Motor neuron (in vitro differentiated cells): ENCODE measurements at places on chromosomes 3 and 15. TPM values are rescaled to one million over a fixed set of nuclear protein-coding genes. Genes with fewer than 3 reads are reported as not detected.

Gene SLC25A26
- 17.7 and 20.6 TPM in 2 replicates for total RNA-seq

Gene CPLX3
- total RNA-seq: 0.38 and 1.3 TPM in 2 replicates

Gene LRRIQ4
- total RNA-seq: 0.21 TPM in 1 of 2 replicates, not detected in the other

Gene KBTBD8
- total RNA-seq: 4.4 and 5.0 TPM in 2 replicates

Gene SNURF
- 20.2 and 36.6 TPM in 2 replicates for total RNA-seq

Gene ZPLD1
- total RNA-seq: 0.16 TPM in 1 of 2 replicates, not detected in the other

Gene DAG1
- 23.6 and 24.6 TPM in 2 replicates for total RNA-seq

GRCh38 chr3:175338775-175339535, 479.8 kb downstream of the NAALADL2 start:
- ATAC-seq: peak; percentile 77

- ATAC-seq: no peak
These were observed 2.3 kb upstream of the TGFBR2 start for GRCh38 chr3:30604093-30604492.

DNA sequence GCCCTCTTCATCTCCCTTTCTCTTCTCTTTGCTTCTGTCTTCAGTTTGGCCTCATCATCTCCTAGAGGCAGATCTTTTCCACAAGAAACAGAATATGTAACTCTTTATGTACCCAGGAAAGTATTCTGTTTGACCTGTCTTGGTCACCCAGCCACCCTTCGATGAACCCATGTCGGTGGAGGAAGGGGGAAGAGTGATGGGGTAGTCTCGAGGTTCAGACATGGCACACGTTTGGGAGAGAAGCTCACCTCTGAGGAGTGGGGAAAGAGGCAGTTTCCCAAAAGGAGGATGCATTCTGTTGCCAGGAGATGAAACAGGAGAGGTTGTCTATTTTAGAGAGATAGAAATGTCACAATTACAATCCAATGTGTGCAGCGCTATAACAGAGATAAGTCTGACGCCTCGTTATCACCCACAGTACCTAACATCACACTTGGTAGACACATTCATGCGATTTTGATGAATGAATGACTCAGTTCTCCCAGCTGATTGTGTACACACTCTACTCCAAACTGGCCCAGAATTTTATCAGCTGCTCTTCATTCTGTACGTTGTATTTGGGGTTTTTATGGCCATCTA, 722 bp upstream of the CCDC50 start:
- ATAC-seq: no peak

DNA sequence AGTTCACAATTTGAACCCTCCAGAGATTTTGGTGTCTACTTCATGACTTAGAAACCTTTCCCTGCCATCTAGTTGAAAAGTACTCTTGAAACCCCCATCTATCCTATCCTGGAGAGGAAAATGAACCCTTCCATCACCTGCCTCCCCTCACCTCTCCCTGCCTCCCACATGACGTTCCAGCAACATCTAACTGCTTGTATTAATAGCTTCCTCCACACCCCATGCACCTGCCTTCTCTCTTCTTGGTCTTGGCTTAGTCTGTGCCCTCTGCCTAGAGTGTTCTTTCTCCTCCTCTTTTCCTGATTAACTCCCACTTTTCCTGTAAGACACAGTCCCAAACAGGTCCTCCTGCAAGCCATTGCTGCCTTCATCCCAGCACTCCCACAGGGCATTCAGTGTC, 107.8 kb downstream of the LIPC start:
- no peak for ATAC-seq

DNA sequence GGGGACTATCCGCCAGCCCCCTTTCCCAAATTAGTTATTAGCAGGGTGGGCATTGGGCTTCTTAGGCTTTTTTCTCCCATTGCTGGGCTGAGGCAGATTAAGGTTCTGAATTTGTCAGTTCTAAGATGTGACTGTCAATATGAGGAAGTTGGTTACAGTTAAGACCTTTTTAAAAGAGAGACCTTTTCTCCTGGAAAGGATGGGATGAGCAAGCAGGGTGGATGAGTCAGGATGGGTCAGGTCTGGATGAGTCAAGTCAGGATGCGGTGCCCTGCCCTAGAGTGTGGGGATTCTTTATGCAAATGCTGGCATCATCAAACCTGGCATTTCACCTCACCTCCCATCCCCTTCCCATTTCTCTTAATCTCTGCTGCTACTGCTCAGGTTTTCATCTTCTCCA, 1.9 kb downstream of the AEN start:
- ATAC-seq: peak; percentile 14

DNA sequence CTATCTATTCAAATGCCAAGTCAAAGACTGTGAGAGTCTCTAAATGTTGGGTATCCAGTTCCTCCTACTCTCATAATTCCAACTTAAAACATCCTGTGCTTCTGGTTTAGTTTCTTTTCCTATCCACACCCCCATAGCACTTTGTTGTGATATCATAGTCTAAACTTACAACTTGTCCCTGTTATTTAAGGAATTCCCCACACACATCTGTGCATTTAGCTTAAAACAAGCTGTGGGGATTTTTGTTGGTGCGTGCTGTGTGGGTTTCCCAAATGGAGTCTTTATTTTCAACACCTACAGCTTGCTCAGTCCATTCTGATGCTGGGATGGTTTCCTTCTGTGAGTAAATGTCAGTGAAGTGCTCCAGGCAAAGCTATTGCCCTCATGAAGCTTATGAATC, 167.3 kb downstream of the GMNC start:
- ATAC-seq: no peak

GRCh38 chr3:123303976-123304560, 102.3 kb downstream of the SEC22A start:
- ATAC-seq: no peak

DNA sequence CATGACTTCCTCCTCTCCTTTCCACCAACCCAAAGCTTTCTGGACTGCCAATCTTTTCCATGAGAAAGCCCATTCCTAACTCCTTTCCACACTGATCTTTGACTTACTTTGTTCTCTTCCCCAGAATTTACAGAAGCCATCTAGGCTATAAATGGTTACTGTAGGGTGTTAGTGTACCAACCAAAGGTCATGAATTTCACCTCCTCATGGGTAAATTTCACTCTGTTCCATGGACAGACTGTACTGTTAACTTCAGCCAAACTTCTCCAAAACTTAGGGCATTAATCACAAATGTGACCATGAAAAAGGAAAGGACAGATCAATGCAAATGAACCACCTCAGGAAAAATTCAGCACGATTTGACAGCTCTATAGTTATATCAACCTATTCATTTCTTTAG, 54.9 kb downstream of the ATOSA start:
- ATAC-seq: no peak

DNA sequence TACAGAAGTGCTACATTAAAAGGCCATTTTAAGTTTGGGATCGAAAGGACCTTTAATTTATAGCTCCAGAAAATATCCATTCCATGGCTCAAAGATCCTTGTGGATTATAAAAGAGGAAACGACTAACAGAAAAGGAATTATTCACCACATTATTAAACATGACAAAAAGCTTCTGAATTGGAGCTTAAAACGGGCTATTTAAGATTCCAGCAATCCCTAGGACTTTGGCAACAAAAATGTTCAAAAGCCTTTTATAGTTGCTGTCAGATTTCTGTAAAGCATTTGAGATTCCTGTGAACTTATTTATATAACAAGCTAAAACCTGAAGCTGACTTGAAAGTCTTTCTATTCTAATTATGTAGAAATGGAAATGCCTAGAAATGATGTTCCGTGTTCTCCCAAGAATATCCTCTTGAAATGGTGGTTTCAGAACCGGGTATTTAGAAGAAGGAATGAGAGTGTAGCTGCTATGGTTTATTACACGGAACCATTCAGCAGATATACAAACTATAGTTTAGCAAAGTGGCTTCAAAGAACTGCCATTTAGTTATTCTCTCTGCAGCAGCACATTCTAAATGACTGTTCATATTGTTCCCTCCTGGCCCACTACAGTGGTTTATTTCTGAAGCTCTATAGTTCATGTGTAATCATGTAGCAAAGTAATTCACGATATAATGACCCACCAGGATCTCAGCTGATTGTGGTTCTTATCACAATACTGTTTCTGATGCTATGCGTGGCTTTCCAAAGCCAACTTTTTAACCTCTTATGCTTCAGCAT, 961.7 kb downstream of the FHIT start:
- ATAC-seq: no peak

GRCh38 chr3:67083277-67083676, 85.2 kb downstream of the KBTBD8 start:
- no peak for ATAC-seq

DNA sequence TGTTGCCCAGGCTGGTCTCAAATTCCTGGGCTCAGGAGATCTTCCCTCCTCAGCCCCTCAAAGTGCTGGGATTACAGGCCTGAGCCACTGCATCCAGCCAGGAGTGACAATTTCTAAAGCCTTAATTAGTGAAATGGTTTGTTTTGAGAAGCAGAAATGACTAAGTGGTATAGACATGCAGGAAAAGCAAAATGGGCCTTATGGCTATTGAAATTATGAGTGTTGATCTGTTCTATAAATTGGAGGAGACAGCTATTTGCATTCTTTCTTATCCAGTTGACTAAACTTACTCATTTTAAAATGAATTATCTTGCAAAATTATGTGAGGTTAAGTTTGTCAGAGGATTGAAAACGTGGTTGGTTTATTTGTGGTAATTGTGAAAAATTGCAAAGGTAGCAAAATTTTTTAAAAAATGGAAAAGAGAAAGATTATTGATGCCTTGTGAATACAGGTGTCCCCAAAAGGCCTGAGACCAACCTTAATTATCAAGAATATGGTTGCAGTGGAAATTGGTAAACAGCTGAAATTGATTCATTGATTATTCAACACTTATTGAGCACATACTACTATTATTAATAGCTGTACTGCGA, 7.9 kb downstream of the RAP2B start:
- no peak for ATAC-seq

- ATAC-seq: no peak
These were observed 657.2 kb downstream of the FHIT start for GRCh38 chr3:60594025-60594424.

DNA sequence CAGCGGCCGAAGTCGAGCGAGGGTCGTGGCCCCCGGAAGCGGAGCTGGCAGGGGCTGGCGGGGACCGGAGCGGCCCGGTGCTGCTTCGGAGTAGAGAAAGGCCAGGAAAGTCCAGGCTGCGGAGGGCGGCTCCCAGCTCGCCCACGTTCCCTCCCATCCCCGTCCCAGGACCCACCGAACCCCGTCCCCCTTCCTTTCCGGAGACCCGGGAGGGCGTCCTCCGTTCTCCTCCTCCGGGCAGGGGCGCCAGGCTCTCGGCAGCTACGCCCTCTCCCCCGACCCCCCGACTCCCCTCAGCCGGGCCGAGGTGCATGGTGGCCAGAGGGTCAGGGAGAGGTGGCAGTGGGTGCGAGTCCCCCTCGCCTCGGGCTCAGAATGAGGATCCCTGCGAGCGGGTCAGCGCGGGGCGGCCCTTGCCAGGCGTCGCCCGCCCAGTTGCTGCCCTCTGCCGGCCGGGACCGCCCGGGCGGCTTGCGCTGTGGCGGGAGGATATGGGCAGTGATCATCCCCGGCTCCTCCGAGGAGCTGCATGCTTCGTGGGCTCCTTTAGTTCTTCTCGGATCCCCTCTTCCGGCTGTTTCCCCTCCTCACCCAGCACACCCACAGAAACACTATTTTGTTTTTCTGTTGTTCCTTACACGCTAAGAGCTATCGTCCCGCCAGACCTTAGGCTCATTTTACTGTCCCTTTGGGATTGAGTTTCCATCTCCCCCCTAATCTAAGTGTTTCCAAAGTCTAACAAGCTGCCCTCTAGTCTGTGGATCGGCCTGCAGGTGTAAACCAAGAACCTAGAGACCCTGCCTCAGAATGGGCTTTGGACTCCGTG, 744 bp upstream of the ALDH1A2 start:
- ATAC-seq: peak; percentile 99

DNA sequence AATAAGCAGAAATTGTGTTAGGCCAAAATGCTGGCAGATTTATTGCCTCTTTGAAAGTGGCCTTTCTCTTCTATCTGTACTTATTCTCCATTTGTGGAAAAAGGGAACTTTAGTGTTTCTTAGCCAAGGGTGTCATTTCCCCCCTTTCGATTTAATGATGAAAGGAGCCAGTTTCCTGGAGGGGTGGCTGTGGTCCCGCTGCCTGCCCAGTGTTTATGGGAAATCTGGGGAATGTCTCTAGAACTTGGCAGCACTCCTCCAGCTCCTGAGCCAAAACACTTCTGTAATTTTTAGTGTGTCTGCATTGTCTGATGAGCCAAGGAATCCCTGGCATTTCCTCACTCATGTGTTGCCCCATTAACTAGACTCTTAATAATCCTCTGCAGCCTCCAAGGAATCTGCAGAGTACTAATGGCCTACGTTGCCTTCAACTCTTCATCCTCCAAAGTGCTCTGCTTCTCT, 448.8 kb downstream of the GRM7 start:
- no peak for ATAC-seq

DNA sequence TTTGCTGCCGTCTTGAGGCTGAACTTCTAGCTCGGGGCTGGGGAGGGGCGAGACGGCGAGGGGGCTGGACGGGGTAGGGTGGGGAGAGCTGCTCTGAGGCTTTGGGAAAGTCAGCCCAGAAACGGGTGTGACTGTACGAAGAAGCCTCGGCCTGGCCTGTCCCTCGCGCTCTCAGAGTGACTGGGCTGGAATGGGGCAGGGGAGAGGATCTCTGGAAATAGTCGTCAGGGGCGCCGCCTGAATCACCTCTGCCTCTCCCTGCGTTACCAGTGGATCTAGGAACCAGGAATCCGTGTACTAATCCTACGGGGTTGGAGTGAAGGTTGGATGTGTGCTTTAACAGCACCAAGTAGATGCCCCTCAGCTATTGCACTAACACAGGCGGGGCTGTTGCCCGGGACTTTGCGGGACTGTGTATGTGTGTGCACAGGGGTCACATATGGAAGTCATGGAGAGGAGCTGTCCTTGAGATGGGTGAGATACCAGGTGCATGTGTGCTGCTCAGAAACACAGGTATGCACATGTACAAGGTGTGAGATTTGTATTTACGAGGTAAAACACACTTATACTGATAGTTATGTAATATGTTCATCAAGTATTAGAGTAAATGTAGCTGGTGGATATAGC, 591 bp downstream of the FOXL2NB start:
- ATAC-seq: peak; percentile 24

GRCh38 chr3:112699436-112699978, 58.6 kb upstream of the CCDC80 start:
- ATAC-seq: no peak

DNA sequence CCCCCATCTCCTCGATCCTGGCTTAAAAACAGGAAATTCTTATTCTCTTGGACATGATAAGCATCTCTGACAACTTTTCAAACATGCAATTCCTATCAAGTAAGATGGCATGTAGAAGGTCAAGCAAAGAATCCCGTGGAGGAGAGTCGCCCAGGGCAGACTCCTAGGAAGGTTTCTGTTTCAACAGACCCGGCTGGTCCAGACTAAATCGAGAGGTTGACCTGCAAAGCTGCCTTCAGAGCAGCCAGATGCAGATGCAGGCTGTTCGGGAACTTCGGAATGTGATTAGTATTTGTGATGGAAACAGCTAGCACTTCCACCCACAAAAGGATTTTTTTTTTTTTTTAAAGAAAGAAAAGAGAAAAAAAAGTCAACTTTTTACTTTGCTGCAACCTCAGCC, 216.8 kb downstream of the NR1D2 start:
- no peak for ATAC-seq
